ENCODE measurements at places on chromosomes 16 and 17. TPM values are rescaled to one million over a fixed set of nuclear protein-coding genes. Genes with fewer than 3 reads are reported as not detected.

GRCh38 chr17:59049798-59050197 is 56.9 kb downstream of the TRIM37 start:
- no peak for DNase-seq

DNA sequence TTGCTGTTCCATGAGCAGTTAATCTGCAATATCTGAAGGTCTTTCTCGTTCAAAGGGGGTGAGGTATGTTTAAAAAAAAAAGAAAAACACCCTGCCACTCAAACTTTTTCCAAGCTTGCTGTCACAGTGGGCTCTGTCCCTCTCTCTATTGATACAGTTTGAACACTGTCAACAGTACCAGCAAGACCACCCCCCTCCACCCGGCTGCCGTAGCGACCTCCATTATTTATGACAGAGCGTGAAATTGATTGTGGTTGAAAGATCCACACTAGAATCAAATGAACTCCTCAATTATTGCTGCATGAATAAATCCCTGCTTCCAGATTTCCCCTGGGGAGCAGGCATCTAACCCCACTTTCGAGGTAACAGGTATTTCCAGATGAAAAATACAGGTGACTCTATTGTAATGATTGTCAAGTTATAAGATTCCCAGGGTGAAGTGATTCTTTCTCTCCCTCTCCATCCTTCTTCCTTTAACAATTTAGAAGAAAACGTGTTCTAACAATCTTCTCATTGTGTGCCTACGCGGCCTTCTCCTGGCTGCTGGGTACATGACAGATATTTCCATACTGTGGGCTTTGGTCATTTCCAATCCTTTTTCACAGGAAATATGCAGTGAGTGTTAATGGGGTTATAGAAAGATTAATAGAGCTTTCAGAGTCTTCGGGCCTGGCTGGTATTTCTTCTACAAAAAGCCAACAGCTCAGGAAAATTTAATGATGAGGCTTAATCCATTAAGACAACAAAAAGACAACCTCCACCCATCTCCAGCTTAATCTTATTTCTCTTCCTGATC is 135.7 kb upstream of the C16orf82 start:
- no peak for DNase-seq

GRCh38 chr16:28503470-28504259 is 3.0 kb downstream of the IL27 start:
- DNase-seq: peak; percentile 45

- peak; percentile 83 for DNase-seq
These were observed 35.9 kb downstream of the CMTM4 start for GRCh38 chr16:66660422-66661209.

GRCh38 chr17:73135766-73136165 is 29.0 kb upstream of the SSTR2 start:
- no peak for DNase-seq

DNA sequence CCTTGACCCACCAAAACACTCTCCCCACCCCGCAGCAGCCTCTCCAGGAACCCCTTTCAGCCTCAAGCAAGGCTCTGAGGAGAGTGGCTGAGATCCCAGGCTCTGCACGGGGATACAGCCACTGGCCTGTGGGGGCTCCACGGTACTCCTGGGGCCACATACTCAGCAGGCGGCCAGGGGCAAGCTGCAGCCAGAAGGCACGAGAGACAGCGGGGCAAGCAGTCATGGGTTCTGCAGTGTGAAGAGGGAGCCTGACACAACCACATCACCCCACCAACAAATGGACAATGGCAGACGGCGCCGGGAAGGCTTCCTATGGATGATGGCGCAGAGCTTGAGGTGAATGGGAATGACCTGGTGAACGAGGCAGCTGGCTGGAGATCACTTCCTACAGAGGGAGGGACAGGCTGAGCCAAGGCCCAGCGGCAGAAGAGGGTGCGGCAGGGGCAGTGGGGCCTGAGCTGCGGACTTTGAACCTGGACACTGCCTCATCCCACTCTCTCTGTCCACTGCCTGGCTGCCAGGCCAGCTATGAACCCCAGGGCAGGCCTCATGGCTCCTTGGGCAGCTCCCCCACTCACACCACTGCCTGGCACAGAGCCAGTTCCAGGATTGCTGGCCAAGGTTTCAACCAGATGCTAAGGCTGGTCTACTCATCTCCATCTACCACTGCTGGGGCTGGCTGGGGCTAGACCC is 10.8 kb upstream of the BCAR1 start:
- no peak for DNase-seq

DNA sequence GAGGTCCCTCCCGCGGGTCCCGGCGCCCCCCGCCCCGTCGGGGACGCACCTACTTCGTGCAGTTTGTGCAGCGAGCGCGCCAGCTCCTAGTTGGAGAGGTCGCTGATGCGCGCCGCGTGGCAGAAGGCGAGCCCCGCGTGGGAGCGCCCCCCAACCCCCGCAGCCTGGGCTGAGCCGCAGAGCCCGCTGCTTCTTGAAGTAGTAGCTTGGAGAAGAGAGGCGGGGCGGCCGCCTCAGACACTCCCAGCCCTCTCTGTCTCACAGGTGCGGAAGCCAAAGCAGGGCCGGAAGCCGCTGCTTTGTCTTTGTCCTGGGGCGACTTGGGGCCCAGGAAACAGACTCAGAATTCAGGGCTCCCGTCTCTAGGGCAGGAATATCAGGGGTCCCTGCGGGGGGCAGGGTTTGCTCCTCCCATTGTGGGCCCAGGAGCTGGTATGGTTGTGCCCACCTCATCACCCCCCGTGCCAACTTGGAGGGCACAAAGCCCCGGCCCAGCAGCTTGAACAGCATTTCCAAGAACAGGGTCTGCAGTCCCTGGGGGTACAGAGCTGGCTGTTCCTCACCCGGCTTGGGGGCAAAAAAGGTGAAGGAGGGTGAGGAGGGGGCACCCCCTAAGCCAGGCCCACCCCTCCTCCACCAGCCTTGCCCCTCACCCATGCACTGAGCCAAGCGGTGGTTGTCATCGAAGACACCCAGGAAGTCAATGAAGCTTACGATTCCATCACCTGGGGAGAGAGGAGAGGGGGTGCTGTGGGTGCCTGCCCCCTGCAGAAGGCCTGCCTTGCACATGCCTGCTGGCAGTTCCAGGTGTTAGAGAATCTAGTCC is 13.5 kb downstream of the SPATA32 start:
- no peak for DNase-seq

DNA sequence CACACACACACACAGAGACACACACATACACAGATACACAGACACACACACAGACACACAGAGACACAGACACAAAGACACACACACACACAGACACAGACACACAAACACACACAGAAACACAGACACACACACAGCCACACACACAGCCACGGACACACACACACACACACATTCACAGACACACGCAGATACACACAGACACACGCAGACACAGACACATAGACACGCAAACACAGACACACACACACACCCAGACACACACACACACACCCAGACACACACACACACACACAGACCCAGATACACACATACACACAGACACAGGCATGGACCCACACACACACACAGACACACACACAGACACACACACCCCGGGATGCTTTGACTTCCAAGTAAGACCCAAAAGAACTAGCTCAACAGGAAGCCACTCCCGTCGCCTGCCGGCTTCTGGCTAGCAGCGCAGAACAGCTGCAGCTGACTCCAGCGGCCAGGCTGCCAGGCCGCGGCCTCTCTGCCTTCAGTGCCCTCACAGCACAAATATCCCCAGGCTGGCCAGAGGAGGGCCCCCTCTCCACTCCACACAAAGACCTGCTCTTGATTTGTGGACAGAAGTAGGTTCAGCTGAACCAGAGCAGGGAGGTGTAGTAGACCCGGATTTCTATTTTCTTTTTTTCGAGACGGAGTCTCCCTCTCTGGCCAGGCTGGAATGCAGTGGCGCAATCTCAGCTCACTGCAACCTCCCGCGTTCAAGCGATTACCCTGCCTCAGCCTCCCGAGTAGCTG is 6.0 kb upstream of the CHRNE start:
- DNase-seq: peak; percentile 93

- DNase-seq: no peak
These were observed 13.6 kb downstream of the CDC42EP4 start for GRCh38 chr17:73297934-73298861.

DNA sequence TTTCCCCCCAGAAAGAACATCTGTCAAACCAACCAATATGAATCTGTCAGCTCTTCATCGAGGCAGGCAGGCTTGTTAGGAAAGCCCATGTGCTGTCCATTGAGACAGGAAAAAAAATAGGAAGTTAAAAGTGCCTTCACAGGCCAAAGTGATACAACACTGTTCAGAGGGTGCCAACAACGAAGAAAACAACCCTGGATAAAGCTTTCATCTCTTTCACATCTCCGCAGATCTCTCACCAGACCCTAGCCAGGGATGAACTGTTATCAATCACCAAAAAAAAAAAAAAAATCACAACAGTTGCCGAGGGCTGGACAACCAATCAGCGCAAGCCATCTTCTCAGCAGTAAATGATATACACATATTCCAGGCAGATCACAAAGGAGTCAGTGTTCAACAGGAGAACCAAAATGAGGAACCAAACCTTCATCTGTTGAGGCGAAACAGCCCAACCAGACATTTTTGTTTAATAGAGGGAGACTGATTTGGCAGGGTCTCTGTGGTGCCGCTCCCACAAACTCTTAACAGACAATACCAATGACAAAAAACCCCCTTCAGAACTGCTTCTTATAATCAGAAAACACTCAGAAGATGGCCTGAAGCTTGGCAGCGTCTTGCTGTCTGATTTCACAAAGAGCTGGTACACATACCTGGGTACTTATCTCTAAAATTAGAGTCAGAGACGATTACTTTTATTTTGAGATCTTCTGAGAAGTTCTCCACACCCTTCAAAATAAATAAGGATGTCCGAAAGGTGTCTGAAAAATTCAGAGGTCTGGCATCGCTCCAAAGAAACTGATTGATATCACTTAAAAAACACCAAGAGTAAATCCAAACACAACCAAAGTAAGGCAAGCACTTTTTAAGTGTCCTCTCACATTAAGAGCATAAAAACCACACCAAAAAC is 1.8 kb downstream of the MAP3K14 start:
- peak; percentile 51 for DNase-seq

DNA sequence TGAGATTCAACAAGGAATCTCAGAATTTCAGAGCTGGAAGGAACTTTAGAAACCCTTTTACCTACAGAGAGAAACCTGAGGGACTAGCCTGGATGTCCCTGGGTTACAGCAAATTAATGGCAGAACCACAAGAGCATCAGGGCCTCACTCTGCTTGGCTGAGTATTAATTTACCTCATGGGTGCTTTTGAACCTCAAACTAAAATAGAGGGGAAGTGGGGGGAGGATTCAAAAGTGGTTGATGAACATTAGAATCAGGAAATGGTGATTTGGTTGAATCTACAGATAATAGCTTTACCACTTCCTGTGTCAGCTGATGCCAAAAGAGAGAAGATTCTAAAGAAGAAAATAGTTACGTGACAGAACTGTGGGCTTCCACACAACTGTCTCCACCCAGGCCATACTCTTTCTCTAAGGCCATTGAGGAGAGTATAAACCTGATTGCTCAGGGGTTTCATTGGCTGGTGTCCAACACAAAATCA is 11.3 kb upstream of the SKAP1 start:
- DNase-seq: no peak

DNA sequence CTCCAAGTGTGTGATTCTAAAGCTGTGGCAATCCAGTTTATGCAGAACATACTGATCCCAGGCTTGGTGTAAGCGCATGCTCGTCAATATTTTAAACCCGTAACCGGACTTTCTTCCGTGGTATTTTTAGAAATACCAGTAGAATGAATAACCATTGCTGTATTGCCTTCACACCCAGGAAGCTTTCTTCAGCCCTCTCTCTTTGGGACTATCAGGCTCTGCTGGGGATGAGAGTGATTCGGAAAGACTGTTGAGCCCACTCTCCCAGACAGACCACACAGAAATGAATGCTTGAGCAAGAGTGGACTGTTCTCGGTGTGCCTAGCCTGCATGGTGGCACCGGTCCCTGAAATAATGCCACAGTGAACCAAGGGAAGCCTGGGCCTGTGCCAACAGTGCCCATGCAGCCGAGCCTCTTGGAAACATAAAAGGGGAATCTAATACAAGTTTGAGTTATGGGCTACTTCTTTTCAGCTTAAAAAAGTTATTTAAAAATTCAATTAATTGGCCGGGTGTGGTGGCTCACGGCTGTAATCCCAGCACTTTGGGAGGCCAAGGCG is 89.9 kb upstream of the ELAC2 start:
- no peak for DNase-seq

- DNase-seq: no peak
These were observed 51.2 kb downstream of the SYCE1L start for GRCh38 chr16:77250400-77250799.

DNA sequence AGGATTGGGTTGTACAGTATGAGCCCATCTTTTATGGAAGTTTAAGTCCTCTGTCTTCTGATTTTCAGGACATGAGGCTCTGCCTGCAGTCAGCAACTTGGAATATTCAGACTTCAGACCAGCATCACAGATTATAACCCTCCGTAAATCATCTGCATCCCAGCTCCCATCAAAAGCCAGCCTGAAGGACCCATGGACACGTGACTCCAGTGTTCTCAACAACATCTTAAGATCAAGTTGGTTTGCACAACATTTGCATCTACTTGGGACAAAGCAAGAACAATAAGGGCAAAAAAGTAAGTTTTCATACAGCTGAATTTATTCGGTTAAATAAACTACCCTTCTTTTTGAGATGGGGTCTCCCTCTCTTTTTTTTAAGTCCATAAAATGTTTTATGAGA is 12.7 kb downstream of the TMC5 start:
- no peak for DNase-seq

DNA sequence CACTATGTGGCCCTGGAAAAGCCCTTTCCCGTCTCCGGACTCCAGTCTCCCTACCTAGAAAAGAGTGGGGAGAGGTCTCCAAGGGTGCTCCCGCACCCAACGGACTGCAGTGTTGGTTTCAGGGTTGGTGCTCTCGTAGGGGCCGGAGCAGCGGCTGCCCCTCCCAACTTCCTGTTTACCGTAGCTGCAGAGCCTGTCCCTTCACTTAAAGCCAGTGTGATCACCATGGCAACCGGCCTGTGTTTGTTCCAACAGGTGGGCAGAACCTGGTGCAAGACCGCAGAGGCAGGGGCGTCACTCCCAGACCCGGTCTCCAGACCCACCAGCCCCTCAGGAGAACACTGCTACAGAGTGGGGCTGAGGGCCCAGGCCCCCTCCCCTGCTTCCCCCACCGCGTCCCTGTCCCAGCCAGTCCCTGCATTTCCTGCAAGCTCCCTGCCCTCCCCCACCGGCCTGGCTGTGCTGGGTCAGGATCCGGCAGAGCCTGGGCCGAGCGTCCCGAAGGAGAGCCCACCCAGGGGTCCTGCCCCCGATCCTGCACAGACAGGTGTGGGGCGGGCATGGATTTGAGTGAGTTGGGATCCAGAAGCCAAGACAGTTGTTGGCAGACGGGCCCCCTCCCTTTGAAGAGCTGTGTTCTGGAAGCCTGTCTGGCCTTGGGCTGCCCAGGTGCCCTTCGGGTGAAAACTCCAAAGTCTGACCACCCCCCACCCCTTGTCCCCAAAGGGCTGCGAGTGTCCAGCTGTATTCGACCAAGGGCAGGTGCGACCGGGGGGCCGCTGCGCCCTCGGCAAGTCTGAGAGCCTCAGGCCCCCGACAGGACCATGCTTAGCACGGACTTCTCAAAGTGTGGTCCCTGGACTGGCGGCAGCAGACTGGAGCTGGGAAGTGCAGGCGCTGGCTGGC is 1.5 kb upstream of the BAIAP3 start:
- DNase-seq: no peak

GRCh38 chr17:41781404-41782110 is 5.0 kb downstream of the JUP start:
- DNase-seq: no peak

The EVPLL gene
- not detected for total RNA-seq

The C17orf113 gene
- total RNA-seq: 0.30 TPM

The NUTF2 gene
- 42.9 TPM for total RNA-seq

The CMTM2 gene
- not detected for total RNA-seq

The ELMO3 gene
- 0.97 TPM for total RNA-seq

The SDR42E1 gene
- total RNA-seq: 1.6 TPM

The CD300A gene
- not detected for total RNA-seq

The UNC13D gene
- total RNA-seq: 0.86 TPM

The NPIPB13 gene
- 1.1 TPM for total RNA-seq
